ENCODE measurements at places on chromosomes 7 and 10. TPM values are rescaled to one million over a fixed set of nuclear protein-coding genes. Genes with fewer than 3 reads are reported as not detected.

Gene FGFBP3
- total RNA-seq = 0.17 TPM

- DNase-seq = no peak
Observed at GRCh38 chr7:3928727-3929515, 627.9 kb downstream of the SDK1 start.

DNA sequence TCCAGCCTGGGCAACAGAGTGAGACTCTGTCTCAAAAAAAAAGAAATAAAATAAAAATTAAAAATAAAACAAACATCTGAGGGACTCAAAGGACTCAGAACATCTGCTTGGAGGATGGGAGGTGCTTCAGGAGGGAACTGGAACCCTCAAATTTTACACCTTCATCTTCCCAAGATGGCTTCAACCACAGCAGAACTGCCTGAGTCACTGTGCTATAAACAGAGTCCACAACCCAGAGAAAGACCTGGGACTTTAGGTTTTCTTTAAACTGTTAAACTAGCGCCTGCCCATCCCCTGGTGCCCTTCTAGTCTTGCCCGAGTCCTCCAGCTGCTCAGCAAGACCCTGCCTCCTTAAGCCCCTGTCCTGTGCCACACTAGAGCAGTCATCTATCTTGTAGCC, 40.8 kb downstream of the RGS10 start:
- no peak for DNase-seq

GRCh38 chr7:19368491-19368925, 223.3 kb upstream of the FERD3L start:
- DNase-seq = no peak

- no peak for DNase-seq
Observed at GRCh38 chr7:128378637-128379036, 17.1 kb upstream of the PRRT4 start.

- DNase-seq = no peak
Observed at GRCh38 chr7:39540320-39540719, 25.9 kb upstream of the YAE1 start.

Gene FEZF1
- total RNA-seq = not detected

- no peak for DNase-seq
Observed at GRCh38 chr10:5424751-5425150, 12.4 kb downstream of the NET1 start.

Gene TMEM273
- total RNA-seq = not detected

- DNase-seq = peak; percentile 65
Observed at GRCh38 chr10:114684084-114684821, 26.2 kb upstream of the ABLIM1 start.

DNA sequence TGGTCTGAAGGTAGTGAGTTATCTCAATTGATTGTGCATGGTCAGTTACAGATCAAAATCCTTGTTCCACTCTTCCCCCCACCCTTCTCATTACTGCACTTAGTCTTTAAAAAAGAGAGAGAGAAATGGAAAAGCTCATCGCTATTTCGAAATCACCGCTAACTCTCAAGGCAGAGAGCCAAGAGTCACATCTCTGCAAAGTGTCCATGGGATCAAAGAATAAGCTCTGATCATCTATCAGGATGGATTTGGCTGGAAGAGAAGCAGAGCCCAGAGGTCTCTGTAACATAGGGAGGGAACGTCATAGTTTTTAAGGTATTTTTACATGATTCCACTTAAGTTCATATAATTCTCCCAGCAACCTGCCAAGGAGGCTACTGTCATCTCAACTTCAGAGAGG, 30.0 kb upstream of the MYH16 start:
- no peak for DNase-seq

DNA sequence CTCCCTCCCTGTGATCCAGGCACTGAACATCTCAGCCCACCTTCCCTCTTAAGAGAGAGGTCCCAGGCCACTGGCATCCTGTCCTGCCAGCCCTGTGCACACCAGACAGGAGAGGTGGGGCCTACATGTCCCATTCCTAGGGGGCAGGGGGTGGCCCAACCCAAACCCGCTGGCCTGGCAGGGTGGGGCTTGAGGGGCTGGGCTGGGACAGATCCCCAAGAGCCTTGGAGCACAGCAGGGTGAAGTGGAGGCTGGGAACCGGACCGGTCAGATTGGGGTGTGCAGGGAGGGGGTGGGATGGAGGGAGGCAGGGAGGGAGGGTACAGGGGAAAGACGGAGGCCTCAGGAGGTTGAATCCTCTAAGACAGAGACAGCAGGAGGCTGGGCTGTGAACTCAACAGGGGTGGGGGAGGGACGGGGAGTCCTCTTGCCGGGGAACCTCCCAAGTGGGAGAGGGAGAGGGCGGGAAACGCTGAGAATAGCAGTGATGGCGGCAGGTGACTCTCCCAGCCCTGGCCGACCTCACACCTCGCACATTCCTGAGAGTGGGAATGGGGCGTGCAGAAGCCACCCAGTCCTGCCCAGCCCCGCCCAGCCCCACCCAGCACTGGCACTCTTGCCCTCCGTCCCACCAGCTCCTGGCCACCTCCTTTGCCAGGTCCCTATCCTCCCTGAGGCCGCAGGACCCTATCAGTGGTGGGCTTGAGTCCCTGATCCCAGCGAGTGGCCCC, 6.7 kb downstream of the TSC22D4 start:
- DNase-seq = no peak

Gene AEBP1
- total RNA-seq = 3.5 TPM

- DNase-seq = no peak
Observed at GRCh38 chr10:69634759-69635425, 4.8 kb downstream of the FAM241B start.

Gene CREB3L2
- total RNA-seq = 17.0 TPM

DNA sequence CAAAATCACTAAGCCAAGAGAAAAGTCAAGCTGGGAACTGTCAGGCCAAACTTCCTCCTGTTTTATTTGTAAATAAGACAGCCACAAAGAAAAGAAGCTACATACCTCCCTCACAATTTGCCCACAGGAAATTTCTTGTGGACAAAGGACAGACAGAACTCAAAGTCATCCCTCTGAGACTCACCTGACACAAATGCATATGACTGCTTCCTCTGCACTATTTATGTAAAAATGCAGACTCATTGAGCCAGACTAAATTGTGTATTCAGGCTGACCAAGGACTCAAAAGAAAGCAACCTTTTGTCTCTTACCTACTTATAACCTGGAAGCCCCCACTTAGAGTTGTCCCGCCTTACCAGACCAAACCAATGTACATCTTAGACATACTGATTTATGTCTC, 11.8 kb downstream of the TOMM7 start:
- DNase-seq = no peak

DNA sequence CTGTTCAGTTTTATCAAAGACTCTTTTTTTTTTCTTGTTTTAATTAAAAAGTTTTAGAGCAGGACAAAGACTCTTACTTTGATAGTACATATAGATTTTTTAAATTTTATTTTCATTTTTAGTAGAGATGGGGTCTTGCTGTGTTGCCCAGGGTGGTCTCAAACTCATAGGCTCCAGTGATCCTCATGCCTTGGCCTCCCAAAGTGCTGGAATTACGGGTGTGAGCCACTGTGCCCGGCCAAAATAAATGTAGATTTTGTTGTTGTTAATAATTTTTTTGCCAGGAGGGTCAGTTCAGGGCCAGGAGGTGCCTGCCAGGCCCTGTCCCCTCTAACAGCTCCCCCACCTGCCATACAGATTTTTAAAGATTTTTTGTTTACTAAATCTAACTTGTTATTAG, 17.0 kb downstream of the DENND10 start:
- no peak for DNase-seq

GRCh38 chr7:157437519-157438061, 100.8 kb downstream of the DNAJB6 start:
- no peak for DNase-seq

DNA sequence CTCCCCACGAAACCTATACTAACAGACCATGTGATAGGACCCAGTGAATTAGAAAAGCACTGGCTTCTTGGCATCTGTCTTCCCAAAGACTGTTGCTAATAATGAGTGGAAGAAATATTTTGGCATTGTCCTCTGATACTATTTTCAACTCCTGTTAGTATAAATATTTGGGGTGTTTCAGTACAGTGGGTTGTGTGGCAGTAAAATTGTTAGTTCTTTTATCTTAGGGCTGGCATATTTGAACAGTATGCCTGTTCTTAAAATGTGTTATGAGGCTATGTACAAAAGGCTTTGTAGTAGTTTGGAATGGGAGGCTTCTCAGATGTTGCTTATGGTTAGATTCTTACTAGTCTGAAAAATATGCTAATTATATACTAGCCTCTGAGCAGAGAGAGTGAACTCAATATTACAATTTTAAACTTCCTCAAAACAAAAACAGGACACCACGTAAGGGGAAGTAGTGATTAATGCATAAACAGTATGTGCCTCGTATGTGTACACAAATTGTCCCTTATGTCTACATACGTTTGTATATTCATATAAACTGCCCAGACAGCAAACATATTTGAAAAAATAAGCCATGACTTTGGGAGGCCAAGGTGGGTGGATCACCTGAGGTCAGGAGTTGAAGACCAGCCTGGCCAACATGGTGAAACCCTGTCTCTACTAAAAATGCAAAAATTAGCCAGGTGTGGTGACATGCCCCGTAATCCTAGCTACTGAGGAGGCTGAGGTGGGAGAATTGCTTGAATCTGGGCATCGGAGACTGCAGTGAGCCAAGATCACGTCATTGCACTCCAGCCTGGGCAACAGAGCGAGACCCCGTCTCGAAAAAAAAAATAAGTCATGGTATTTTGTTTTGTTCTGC, 115.4 kb downstream of the ARID5B start:
- DNase-seq = no peak

DNA sequence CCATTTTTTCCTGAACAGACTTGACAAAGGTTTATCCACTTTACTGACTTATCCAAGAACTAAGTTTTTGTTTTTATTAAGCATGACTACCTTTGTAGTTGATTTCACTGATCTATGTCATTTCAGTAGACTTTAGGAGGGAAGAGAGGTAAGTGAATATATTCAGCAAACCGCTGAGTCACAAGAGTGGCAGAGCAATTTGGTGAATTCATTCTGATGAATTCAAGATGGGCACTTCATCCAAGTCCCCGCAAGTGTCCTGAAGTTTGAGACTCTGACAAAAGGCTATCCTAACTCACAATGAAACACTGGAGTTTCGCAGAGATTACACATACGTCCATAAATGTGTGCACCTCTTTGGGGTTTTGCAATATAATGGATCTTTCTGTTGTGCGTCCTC, 102.3 kb upstream of the RHEB start:
- DNase-seq = no peak

DNA sequence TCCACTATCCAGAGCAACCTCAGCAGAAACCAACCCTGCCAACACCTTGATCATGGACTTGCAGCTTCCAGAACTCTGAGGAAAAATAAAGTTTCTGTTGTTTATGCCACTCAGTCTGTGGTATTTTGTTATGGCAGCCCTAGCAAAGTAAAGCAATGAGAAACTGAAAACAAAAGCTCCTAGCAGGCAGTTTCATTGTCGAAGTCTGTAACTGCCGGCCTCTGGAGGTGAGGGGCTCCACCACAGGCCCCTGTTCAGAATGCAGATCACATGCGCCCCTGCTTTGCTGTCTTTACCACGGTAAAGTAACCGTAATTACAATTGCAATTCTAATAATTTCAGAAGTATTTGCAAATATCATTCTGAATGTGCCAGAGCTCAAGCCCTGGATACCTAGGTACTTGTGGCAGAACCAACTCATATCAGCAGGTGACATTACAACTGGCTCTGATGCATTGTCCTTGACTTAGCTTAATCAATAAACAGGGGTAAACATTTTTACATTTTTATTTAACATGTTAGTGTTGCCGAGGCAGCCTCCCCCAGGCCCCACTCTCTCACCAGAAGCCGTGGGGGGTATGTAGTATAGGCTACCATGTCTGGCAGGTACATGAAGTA, 193.2 kb downstream of the ELMO1 start:
- DNase-seq = no peak

Gene KLF14
- total RNA-seq = 0.05 TPM

Gene LRGUK
- total RNA-seq = 0.94 TPM

DNA sequence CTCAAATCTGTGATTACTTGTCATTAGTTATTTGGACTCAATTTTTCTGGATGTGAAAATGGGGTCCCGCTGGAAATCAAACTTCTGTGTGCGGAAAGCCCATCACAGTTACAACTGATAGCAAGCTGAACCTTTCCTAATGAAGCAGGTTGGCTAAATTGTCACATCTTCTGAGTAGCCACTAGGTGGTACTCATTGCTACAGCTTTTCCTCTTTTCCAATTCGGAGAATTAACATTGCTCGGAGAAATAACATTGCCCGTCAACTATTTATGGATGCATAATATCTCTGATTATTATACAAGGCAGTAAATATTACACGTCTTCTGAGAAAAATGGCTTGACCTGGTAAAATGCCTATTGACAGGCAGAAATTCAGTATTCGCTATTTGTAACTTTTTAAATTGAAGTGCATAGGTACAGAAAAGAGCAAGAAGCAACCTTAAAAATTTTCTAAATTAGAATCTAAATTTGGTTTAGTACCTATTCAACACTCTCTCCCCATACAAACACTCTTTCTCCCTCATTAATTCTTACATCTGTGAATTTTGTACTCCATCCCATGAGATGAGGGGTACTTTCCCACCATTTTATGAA, 17.3 kb upstream of the BLOC1S2 start:
- peak; percentile 40 for DNase-seq

Data from renal cortical epithelial cell (primary cell).